ENCODE measurements at places on chromosomes 7 and 10. TPM values are rescaled to one million over a fixed set of nuclear protein-coding genes. Genes with fewer than 3 reads are reported as not detected.

Gene GFRA1
- total RNA-seq = not detected

Gene ZC3HAV1L
- 4.5 TPM for total RNA-seq

Gene ADARB2
- total RNA-seq = 1.4 TPM

Gene TMEM229A
- not detected for total RNA-seq

Gene CTTNBP2
- not detected for total RNA-seq

Gene SMARCD3
- 5.8 TPM for total RNA-seq

Gene LRIT1
- total RNA-seq = not detected

- H3K4me1 ChIP-seq = no peaks in the 10 kb centered on the region
- no peak overlapping the region for H3K4me3 ChIP-seq
- peaks cover 6% of the 10 kb centered on the region for H3K36me3 ChIP-seq
- H3K27ac ChIP-seq = no peak overlapping the region
These were observed 51.1 kb upstream of the PDGFA start for GRCh38 chr7:570801-571070.

DNA sequence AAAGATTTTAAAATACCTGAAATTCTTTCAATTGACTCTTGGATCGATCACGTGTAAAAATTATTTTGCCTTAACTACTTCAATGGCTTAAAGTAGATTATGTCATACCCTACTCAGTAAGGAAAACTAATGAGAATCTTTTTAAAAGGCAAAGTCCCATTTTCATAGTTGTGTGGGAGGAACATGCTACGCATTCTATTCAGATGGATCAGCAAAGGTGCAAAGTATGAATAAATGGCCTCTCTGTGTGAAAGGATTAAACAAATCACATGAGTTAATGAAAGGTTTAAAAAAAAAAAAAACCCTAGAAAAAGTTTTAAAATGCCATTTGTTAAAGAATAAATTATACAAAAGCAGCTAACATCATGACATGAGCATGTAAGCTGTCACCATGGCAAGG lies 77.1 kb downstream of the ENO4 start:
- no peak for DNase-seq
- peaks cover 2% of the 10 kb centered on the region for H3K27me3 ChIP-seq
- no peaks in the 10 kb centered on the region for H3K36me3 ChIP-seq
- no peaks in the 10 kb centered on the region for H3K4me1 ChIP-seq

DNA sequence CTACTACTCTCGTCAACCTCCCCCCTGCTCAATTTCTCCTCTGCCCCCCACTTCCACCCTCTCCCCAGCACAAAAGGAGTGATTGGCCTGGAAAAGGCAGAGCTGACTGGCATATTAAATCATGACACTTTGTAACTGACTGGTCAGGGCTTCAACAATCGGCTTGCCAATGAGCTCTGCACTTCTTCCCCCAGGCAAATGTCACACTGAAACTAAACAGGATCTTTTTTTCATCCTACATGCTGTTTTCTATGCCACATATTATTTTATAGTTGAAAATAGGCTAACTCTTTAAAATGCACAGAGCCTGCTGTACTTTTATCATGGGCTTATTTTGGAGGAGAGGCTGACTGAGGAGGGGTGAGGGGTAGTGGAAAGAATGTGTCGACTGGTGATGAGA lies 295.2 kb downstream of the TCF7L2 start:
- no peak overlapping the region for H3K4me3 ChIP-seq
- no peak for DNase-seq
- H3K36me3 ChIP-seq = no peaks in the 10 kb centered on the region

DNA sequence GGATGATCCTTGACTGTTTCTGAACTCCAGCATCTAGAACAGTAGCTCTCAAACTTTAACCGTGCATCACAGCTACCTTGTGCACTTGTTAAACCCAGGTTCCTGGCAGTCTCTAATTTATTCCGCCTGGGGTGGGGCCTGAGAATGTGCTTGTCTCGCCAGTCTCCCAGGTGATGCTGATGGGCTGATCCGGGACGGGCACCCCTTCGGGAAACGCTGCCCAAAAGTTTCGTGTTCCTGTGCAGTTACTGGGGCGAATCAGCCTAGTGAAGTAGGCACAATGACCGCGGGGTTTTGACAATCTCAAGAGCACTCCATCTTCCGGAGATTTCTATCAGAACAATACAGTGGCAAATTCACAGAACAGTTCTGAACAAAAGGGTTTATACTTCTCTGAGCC lies 29.9 kb downstream of the ADCYAP1R1 start:
- no peak overlapping the region for H3K27ac ChIP-seq
- peaks cover 9% of the 10 kb centered on the region for H3K27me3 ChIP-seq
- no peak overlapping the region for H3K4me3 ChIP-seq
- H3K4me1 ChIP-seq = no peaks in the 10 kb centered on the region
- H3K36me3 ChIP-seq = no peaks in the 10 kb centered on the region

DNA sequence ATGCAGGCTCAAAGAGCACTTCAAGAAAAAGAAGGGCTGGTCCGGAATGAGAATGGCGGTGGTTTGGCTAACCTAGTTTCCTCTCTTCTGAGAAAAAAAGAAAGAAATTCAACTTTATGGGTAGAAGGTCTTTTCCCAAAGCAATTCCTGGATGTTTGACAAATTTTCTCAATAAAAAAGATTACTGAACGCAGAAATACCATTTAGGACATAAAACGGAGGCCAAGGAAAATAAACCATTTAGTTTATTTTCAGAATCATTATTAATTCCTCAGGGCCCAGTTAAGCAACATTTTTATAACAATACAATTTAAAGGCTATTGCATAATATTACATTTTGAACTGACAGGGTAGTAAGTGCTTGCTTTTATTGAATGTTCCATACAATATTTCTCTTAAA lies 284.6 kb upstream of the ANKRD30A start:
- H3K27ac ChIP-seq = no peak overlapping the region
- no peaks in the 10 kb centered on the region for H3K4me1 ChIP-seq
- no peaks in the 10 kb centered on the region for H3K36me3 ChIP-seq
- no peaks in the 10 kb centered on the region for H3K27me3 ChIP-seq
- H3K4me3 ChIP-seq = no peak overlapping the region
- DNase-seq = no peak

- H3K36me3 ChIP-seq = no peaks in the 10 kb centered on the region
- DNase-seq = no peak
- no peak overlapping the region for H3K27ac ChIP-seq
- H3K27me3 ChIP-seq = peaks cover 12% of the 10 kb centered on the region
- H3K4me1 ChIP-seq = peaks cover 3% of the 10 kb centered on the region
These were observed 238.4 kb downstream of the ARHGAP21 start for GRCh38 chr10:24485304-24485703.

GRCh38 chr10:69130251-69130650 lies 6.3 kb downstream of the VPS26A start:
- peaks cover 4% of the 10 kb centered on the region for H3K36me3 ChIP-seq
- no peak overlapping the region for H3K4me3 ChIP-seq
- DNase-seq = no peak
- no peak overlapping the region for H3K27ac ChIP-seq

DNA sequence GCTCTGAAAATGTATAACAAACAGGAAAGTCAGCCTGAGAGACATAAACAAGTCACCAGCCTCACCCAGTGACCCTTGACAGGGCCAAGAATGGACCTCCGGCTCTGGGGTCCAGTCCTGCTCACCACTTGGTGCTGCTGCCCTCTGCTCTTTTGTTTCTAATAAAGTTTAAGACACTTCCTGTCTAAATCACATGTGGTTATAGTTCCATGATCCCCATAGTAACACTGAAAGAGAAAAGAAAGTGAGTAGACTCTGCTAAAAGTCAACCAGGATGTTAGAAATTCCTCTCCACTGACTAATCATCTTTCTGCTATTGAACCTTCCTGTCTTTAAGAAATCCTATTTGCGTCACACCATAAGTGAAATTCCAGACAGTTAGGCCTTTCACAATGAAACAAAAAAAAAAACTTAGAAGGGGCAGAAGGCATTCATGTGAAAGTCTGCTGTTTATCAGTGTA lies 179.2 kb upstream of the BET1 start:
- DNase-seq = no peak
- no peak overlapping the region for H3K4me3 ChIP-seq
- H3K27ac ChIP-seq = no peak overlapping the region

DNA sequence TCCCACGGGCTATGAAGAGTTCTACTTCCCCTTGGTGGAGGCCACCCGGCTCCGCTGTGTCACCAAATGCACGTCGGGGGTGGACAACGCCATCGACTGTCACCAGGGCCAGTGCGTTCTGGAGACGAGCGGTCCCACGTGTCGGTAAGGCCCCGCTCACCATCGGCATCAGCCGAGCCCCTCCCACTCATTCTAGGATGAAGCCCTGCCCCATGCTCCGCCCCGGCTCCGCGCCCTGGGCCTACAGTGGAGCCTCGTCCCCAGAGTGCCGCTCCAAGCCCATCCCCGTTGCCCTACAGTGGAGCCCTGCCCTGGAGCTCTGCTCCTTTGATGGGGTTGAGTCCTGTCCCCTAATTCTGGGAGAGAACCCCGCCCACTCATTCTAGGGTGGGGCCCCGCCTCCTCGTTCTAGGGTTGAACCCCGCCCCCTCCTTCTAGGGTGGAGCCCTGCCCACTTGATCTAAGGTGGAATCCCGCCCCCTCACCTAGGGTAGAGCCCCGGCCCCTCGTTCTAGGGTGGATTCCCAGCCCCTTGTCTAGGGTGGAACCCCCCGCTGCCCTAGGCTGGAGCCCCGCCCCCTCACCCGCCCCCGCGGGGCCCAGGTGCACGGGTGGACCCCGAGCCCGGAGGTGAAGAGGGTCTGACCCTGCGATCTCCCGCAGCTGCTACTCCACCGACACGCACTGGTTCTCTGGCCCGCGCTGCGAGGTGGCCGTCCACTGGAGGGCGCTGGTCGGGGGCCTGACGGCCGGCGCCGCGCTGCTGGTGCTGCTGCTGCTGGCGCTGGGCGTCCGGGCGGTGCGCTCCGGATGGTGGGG lies 3.4 kb upstream of the MUC12 start:
- peak overlapping the region; percentile 60 for H3K4me3 ChIP-seq
- DNase-seq = peak; percentile 85
- H3K27ac ChIP-seq = no peak overlapping the region
- H3K36me3 ChIP-seq = no peaks in the 10 kb centered on the region
- peaks cover 49% of the 10 kb centered on the region for H3K27me3 ChIP-seq

DNA sequence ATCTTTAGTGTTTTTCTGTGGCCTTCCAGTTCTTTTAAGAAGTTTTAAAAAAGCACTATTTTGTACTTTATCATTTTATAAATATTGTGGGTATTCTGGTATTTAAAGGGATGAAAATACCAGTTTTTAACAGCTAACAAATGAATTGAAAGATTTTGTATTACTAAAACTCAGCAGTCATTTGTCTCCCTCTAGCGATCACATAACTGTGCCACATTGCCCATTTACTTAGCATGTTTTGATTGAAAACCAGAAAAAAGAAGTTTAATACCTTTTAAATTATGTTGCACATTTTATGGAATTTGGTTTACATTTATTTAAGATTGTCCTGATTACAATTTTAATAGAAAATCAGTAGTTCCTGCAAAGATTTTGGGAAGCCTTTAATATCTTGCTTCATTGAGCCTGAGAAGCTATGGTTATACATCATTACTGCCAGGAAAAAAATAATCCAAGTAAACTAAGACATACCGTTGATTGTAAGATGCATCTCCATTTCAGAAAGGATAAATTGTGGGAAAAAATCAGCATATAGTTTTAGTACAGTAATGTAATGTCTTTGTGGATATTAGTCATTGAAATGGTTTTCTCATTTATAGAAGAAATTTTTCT lies 34.9 kb downstream of the TAX1BP1 start:
- peaks cover 16% of the 10 kb centered on the region for H3K36me3 ChIP-seq
- no peak overlapping the region for H3K27ac ChIP-seq
- DNase-seq = no peak
- H3K27me3 ChIP-seq = no peaks in the 10 kb centered on the region

- no peaks in the 10 kb centered on the region for H3K27me3 ChIP-seq
- no peak for DNase-seq
- no peaks in the 10 kb centered on the region for H3K4me1 ChIP-seq
- no peaks in the 10 kb centered on the region for H3K36me3 ChIP-seq
- H3K4me3 ChIP-seq = no peak overlapping the region
- H3K27ac ChIP-seq = no peak overlapping the region
These were observed 72.3 kb upstream of the FAM13C start for GRCh38 chr10:59434463-59435321.
